ENCODE measurements at places on chromosomes 6 and 20.

- no peak for DNase-seq
Measured at GRCh38 chr20:18048176-18048575, 9.5 kb downstream of the OVOL2 start.

DNA sequence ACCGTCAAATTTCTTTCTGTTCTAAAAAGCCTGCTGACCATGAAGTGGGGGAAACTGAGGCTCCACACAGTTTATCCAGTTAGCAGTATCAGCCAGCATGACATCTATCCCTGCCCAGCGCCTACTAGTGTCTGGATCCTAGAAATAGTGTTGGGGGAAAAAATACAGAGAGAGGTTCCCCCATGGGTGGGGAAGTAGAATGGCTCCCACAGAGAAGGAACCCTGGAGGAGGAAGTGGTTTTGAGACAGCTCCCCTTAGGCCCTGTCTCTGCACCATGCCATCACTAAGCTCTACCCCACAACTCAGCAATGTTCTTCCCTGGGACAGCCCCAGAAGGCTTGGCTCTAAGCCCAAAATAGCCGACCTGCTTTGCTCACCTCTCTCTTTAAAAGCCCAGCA lies 153.4 kb downstream of the MBOAT1 start:
- DNase-seq = no peak

DNA sequence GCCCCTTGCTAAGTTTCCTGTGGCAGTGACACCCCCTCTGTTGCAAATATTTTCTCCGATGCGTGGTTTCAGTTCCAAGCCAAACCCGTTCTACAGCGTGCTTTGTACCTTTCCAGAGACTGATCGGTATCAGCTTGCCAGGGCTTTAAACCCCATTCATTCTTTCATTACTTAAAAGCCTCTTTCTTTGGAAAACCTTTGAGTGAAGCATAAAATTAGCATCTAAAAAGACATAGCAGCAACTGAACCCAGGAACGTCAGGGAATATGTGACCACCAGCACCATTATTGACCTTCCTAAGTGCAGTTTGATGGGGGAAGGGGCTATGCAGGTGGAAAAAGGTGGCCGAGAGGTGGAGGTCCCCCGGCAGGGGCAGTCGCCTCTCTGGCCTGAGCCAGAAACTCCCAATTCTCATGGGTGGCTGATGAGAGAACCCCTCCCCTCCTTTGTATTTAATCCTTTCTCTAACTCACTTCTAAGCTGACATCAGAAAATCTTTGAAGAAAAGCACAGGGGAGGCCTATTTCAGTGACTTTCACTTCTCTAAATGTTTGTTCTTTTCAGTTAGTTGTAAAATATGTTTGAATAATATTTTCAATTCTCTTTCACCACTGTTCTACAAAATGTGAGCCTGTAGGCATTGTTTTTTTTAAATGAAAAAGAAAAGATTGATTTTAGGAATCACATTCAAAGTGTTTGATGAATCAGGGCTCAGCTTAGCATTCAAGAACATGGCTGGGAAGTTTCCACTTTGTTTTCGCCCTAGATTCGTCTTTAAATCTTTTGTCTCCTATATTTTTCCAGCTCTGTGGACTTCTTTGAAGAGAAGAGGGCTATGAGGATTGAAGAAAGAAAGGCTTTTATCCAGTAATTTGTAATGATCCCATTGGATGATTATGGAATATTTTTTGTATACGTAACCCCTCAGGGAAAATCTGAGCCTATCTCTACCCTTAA lies 89.2 kb downstream of the RSPH3 start:
- DNase-seq = no peak

DNA sequence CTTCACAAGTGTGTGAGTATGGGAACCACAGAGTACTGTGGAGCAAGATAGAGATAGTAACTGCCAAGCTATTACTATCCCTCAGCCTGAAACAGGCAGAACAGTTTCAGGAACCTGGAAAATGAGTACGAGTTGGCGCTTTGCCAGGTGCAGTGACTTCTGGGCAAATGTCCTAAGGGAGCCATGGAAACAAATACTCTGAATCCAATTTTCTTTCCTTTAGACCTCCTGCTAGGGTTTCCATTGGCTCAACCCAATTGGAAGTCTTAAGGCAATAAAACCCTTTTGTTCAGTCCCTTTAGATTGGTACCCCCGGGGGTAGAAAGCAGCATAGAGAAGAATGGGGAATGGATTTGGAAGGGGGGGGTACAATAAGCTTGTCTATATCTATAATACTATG lies 205.0 kb upstream of the EPHA7 start:
- DNase-seq = no peak

GRCh38 chr6:28351087-28351486 lies 1.3 kb downstream of the ZKSCAN3 start:
- DNase-seq = no peak

- DNase-seq = no peak
Measured at GRCh38 chr20:43389211-43389610, 68.5 kb upstream of the SRSF6 start.

- no peak for DNase-seq
Measured at GRCh38 chr20:62906209-62906608, 20.1 kb downstream of the DIDO1 start.

GRCh38 chr6:157002774-157003173 lies 225.6 kb downstream of the ARID1B start:
- no peak for DNase-seq

- DNase-seq = no peak
Measured at GRCh38 chr6:100229512-100229911, 235.2 kb downstream of the SIM1 start.

DNA sequence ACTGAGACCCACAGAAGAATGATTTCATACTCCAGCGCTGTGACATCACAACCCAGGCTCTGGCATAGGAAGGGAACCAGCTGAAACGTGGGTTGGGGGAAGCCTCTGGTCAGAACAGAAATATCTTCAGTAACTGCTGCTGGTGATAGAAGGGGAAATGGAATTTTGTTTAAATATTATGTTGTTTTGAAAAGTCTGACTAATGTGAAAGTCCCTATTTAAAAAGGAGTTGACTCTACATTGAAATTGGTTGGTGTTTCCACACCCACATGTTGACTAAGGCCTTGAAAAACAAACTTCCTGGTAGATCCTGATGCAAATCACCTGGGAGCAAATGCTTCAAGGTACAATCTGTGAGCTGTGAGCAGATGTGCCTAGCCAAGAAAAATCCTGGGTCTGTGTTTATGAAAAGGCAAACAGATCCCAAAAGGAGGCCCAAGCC lies 24.5 kb upstream of the TCP11 start:
- DNase-seq = no peak

GRCh38 chr6:68728159-68728979 lies 93.3 kb downstream of the ADGRB3 start:
- DNase-seq = no peak

DNA sequence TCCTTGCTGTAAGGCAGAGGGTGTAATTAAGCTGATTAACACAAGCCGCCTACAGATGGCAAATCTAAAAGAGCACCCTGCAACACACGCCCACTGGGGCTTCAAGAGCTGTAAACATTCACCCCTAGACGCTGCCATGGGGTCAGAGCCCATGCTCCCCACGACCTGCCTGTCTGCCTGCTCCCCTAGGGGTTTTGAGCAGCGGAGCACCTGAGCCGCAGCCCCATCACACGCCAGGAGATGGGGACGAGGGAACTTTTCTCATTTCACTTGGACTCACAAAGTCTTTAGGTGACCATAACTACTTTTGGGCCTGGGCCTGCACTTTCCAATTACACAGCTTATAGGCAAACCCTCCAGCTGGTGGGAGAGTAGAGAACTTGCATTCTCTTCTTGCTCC lies 99.0 kb upstream of the SOX4 start:
- DNase-seq = no peak

DNA sequence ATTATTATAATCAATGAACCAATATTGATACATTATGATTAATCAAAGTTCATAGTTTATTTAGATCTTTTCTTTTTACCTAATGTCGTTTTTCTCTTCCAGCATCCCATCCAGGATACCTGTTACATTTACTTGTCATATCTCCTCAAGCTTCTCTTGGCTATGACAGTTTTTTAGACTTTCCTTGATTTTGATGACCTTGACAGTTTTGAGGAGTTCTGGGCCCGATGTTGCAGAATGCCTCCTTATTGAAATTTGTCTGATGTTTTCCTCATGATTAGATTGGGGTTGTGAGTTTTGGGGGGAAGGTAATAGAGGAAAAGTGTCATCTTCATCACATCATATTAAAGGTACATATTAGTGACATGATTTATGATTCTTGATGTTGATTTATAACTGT lies 3.8 kb upstream of the SIRPD start:
- DNase-seq = no peak

DNA sequence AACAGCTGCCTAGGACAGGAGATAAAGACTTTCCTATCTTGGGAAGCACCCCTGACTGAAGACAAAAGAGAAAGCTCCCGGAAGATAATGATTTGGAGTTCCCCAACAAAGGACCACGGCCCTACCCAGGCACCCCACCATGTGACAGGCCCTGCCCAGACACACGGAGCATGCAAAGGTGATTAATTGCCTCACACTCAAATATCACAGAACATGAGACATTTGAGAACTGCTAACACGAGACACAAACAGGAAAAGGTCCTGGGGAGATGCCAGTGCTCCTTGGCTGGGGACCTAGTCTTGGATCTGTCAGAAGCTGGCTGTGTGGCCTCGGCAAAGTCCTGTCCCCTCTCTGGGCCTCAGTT lies 82.5 kb upstream of the PTPN1 start:
- DNase-seq = no peak

DNA sequence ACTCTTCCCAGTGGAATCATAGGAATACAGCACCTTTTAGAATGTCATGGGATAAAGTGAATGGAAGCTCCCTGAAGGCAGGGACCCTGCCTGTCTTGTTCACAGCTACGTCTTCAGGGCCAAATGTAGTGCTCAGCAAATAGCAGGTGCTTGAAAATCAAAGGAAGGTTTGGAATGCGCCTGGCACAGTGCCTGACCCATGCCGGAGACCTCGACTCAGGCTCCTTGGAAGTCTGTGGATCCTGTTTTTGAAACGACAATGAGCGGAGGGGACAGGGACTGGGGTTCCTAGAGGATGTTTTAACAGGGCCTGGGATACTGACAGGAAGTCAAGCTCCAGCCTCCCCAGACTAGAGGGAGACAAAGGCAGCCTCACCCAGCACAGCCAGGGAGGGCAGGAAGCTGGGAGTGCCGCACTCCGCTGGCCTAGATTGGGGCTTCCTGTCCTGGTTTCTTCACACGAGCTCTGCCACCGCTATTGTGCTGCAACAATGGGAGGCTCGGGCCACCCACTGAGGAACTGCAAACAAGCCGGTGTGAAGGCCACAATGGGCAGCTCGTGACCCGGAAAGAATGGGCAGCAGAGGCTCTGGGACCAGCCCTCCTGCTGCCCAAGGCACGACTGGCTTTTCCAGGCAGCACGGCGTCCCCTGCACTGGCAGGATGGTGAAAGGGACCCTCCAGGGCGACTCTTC lies 76.7 kb downstream of the PREX1 start:
- no peak for DNase-seq

DNA sequence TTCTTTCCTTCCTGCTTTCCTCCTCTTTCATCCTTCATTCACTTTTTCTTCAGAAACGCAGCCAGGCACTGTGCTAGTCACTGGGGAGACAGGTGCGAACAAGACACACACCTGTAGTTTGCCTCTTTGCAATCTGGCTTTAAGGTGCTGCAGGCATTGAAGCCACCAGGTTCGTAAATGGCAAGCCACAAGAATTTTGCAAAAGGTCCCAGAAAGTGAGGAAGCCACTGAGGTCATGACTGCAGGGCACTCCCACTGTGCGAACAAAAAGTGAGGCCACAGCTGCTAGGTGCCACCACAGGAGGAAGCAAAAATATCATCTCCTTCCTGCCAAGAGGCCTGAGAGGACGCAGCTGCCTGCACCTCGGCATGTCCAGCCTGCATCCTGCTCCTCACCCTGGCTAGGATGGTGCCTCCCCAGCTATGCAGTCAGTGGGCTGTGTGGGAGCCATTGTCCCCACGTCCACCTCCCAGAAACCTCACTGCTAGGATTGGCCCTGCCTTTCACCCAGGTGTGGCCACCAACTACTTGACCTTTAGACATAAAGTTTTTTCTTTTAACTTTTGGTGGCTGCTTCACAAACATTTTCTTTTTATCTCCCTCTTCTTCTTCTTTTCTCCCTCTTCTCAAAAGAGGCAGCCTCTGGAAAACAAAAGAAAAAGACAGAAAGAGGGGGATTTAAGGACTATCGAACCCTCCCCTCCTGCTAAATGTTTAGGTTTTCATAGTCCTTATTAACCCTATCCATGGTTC lies 230.8 kb downstream of the BCAS1 start:
- DNase-seq = no peak

DNA sequence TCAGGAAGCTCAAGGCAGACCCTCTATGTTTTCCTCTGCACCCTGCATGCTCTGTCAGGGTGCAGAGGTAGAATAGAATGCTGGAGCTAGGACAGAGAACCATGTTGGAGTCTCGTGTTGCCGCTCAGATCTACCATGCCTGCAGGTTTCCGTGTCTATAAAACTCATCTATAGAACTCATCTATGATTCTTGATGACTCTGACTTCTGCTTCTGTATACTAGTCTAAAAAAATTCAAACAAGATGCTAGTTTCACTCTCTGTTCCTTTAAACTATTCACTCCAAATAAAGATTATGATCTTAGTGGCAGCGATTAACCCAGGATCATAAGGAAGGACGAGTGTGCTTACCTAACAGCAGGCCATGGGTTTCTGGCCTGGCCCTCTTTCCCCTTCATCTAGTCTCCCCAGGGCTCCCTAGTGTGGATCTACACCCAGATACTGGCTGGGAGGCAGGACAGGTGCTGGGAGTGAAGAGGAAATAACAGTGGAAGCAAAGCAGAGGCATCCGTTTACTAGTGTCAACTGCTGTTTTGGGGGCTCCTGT lies 162.7 kb upstream of the SUPT3H start:
- no peak for DNase-seq

DNA sequence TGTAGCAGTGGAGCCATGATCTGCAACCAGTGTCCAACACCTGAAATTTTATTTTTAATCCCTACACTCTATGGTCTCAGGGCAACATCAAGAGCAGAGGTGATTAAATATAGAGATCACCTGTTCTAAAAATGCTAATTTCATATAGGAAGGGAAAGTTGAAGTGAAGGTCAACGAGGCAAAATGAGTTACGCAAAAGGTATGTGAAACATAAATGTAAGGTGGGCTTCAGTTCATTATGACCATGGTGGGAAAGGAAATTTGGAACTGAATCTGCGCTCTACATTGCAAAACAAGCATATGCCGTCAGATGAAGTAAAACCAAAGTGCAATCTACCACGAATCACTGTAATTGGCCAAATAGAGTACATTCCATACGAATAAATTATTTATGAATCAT lies 35.2 kb upstream of the STMND1 start:
- DNase-seq = no peak

GRCh38 chr20:43789593-43789992 lies 62.8 kb upstream of the GTSF1L start:
- no peak for DNase-seq

- no peak for DNase-seq
Measured at GRCh38 chr20:58918621-58919020, 62.4 kb upstream of the NELFCD start.

DNA sequence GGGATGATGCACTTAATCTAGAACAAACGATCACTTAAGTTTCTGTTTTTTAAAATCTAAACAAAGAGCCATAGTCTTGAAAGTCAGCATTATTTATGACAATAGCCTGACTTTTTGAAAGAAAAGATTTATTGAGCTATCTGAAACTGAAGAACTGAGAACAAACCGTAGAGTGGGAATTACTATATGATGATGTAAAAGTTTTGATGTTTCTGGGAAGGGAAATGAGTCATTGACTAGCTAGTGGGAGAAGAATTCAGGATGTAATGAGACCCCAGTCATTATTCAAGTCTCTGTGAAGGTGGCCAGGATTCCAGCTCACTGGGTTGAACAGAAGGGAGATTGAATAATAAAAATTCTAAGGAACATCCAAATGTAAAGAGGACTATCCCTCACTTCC lies 83.4 kb upstream of the FABP7 start:
- DNase-seq = peak; percentile 11

- DNase-seq = no peak
Measured at GRCh38 chr6:133837801-133838349, 51.0 kb upstream of the TCF21 start.

All from hepatic stellate cell (primary cell).